ENCODE measurements at places on chromosomes 4 and X. TPM values are rescaled to one million over a fixed set of nuclear protein-coding genes. Genes with fewer than 3 reads are reported as not detected.

GRCh38 chr4:133588306-133588705 is 439.2 kb downstream of the PCDH10 start:
- no peak for DNase-seq

UGT2B11 gene
- 0.71 TPM for polyA plus RNA-seq

GRCh38 chr4:77629885-77630284 is 24.3 kb downstream of the CXCL13 start:
- DNase-seq = no peak

- no peak for DNase-seq
These were observed 19.1 kb upstream of the ARX start for GRCh38 chrX:25034889-25035288.

DRP2 gene
- 2.3 TPM for polyA plus RNA-seq

DNA sequence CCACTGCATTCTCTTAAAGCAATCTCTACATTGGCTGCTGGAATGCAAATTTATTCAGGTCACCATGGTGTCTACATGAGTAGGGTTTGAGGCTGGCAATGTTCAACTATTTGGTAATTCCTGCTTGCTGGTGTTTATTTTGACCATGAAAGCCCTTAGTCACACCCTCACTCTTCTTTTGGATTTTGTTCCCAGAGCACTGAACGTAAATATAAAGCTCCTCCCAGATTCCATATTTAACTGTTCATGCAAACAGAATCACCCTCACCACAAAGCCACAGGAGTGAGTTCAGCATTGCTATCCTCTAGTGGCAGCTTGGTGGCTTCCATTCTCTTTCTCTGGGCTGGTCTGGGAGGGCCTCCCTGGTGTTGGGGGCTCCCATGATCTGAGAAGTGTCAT is 82.8 kb downstream of the LNX1 start:
- DNase-seq = no peak

DNA sequence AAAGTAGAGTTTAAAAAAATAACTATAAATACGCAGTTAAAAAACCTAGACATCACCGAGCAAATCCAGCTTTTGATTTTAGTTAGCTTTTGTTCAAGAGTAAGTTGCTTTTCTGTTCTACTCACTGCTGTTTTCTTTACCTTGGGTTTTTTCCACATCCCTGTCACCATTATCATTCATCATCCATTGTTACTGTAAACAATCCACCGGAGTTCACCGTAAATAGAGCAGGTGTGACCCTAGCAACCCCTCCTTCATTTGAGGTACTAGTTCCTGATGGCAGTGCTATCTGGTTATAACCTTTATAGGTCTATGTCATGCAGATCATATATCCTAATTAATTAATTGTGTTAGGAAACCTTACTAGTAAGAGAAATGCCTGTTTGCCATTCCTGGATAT is 43.0 kb upstream of the TEX13D start:
- peak; percentile 20 for DNase-seq

GRCh38 chr4:73653695-73654106 is 33.5 kb upstream of the RASSF6 start:
- DNase-seq = peak; percentile 55

NDNF gene
- polyA plus RNA-seq = 84.9 TPM

GYPE gene
- polyA plus RNA-seq = 4.2 TPM

TRIM61 gene
- 5.1 TPM for polyA plus RNA-seq

MRFAP1L1 gene
- 124 TPM for polyA plus RNA-seq

PNMA6F gene
- 0.15 TPM for polyA plus RNA-seq

BEX2 gene
- polyA plus RNA-seq = 93.2 TPM

Data from left kidney (tissue), 8 donors.